Activated naive CD4-positive, alpha-beta T cell treated with anti-CD3 and anti-CD28 coated beads, Interleukin-2, amount 10 ng/mL, durations not matched to agents 7 days and 5 days (primary cell): ENCODE measurements at places on chromosomes 3 and 15.

DNA sequence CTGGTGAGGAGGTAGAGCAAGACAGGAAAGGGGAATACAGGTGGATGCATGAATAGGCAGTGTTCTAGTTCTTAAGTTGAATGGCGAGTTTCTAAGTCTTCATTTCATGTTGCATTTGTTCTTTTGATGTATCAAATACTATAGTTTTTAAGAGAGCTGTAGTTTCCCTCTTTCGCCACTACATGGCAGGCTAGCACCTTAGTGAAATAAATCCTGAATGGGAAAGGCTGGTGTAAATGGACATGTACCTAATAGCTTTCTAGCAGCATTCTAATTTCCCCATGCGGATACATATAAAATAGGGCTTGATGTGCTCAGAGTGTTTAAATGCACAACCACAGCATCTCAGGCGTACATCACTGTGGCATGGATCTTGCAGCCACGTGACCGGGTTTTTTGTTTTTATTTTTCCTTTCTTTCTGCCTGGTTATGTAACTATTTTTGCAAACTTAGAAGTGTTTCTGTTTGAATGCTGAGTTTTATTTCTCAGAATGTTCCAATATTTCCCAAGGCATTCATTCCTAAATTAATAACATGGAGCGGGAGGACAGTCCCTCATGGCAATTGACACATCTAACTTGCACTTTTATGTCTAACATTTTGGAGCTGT lies 23.5 kb upstream of the CLN6 start:
- DNase-seq = peak; percentile 57

DNA sequence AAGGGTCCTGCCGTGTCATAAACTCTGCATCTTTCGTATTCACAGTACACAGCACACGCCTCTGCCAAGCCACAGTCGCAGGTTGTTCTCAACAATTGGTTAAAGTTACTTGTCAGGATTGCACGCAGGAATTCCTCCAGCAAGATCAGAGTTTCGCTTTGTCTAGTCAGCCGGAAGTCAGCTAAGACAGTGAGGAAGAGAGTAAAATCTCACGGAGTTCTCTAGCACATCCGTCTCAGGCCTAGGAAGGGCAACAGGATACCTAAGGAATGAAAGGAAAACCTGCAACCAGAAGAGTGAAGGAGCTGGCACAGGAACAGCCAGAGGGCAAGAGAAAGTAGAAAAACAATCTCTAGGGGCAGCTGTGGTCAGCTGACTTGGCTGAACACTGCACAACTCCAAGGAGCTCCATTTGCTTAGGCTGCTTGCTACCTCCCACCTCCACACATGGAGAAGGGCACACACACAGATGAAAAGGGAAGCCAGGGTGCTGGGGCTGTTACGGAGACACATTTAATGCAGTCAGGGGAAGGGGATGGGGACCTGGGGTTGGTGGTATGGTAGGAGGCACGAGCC lies 23.7 kb downstream of the RORA start:
- no peak for DNase-seq

DNA sequence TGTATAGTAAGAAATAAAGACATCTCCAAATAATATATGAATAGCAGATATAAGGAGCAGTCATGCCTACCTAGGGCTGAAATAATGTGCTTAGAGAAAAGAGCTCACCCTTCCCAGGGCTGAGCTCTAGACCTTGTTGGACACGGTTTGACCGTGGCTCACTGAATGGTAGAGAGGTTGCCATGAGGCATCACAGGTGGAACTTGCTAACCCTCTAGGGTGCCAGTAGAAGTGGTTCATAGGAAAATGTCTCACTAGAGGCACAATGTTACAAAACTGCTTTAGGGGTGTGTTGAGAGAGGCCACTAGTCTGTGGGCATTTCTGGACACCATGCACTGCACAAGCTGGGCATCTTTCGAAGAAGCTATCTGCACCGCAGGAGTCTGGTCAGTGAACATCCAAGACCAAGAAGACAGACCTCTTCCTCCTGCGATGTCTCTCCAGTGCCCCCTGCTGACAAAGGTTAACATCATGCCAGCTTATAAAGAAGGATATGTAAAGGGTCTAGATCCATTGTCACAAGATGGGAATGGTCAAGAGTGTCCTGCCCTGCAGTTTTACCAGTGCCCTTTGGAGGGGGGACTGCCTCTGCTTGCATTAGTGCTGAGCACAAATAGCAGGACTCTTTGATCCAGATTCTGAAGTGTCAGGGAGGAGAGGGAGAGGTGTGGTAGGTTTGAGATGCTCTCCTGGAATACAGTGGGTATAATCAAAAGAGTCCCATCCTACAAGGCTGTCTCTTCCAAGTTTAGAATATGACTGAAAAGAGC lies 266.8 kb downstream of the ZNF385D start:
- DNase-seq = peak; percentile 21

DNA sequence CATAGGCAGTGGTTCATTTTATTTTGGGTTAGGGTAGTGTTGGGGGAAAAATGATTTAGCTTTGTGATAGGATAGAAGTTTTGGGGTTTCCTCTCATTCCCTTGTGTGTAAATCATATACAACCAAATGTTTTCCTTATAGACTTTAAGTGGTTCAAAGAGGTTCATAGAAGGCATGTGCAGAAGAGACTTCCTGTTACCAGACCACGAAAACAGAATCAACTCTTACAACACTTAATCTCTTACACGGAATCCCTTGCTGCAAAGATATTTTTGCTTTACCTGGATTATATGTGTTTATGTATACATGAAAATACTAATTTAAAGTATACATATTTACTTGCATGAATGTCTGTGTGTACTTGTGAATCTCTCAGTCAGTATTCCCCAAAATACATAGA lies 2.9 kb downstream of the TMOD2 start:
- no peak for DNase-seq

GRCh38 chr3:51943451-51944391 lies 1.6 kb downstream of the PARP3 start:
- no peak for DNase-seq

DNA sequence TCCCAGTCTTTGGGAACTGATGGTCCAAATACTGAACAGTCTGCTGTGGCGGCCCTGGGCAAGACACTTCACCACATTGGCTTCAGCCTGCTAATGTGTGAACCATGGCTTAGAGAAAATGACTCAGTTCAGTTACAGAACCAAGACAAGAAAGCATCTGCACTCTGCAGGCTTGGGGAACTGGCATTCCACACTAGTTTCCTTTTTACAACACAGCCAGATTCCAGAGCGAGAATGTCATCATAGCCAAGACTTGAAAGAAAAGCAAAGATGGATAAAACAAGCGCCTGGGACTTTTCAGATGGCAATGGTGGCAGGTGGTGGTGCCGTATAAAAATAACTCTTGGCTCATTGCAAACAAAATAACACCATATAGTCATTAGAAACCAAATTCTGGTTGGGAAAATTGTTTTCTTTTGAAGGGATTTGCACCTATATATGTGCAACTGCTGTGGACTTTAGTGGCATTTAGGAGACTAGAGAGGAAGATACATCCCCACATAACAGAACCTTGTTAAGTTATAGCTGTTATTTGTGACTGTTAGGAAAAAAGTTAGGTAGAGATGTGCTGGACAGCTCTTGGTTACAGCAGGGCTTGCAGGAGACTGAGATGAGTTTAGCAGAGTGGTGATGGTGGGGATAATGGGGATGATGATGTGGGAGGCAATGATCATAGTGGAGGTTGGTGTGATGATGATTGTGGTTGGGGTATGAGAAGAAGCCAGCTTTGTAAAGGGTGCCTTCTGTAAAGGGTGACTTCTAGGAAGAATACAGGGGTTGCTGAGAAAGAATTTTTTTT lies 273.6 kb downstream of the THRB start:
- no peak for DNase-seq

DNA sequence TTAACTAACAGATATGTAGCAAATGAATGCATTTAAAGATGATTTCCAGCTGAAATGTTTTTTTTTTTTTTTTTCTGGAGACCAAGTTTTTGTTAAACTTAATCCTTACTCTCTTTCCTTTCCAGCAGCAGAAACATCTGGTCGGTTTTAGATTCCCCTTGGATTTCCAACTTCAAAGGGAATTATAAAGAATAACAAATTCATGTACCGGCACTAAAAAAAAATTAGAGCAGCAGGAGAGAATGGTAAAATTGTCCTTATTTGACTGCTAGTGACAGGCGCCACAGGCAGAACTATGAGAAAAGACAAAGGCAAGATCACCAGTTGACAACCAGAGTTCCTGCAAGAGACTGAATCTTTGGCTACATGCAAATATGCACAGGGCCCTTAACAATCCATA lies 393.3 kb downstream of the TIGIT start:
- no peak for DNase-seq

- DNase-seq = peak; percentile 90
Measured at GRCh38 chr3:184335661-184336546, 1.5 kb upstream of the FAM131A start.
